ENCODE measurements at places on chromosomes 5 and 9.
A peak's percentile ranks its signal among the peaks of the same experiment; 100 is the strongest.

GRCh38 chr9:101572316-101572715 is 22.5 kb downstream of the PPP3R2 start:
- no peak for DNase-seq

- DNase-seq: no peak
These were observed 8.0 kb downstream of the SAPCD2 start for GRCh38 chr9:137062384-137062783.

- peak; percentile 58 for DNase-seq
These were observed 70.7 kb upstream of the RNF38 start for GRCh38 chr9:36470643-36471290.

- DNase-seq: no peak
These were observed 61.4 kb upstream of the ANKH start for GRCh38 chr5:14932902-14933469.

DNA sequence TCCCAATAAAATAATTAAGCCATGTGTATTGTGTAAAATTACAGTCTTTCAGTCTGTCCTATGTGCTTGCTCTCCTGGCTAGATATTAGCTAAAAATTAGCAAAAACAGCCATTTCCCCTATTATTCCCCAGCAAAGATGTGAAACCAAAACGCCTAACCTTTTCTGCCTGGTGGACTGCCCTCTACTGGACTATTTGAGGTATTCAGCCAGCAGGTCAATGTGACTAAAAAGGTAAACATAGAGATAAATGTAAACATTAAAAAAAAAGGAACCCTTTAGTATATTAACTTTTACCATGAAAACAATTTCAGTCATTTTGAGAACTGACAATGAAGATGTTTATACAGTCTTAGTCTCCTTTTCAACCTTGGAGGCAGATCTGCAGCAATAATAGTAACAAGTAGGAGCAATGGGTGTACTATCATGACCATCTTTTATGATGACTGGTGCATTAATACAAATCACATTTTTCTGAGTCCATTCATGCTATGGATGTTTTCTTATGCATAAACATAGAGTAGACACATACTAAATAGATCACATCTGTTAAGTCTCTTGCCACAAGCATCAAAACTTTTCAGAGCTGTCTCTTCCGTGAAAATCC is 10.1 kb downstream of the ATG12 start:
- no peak for DNase-seq

- no peak for DNase-seq
These were observed 195.0 kb downstream of the ARHGEF28 start for GRCh38 chr5:73821003-73821402.

DNA sequence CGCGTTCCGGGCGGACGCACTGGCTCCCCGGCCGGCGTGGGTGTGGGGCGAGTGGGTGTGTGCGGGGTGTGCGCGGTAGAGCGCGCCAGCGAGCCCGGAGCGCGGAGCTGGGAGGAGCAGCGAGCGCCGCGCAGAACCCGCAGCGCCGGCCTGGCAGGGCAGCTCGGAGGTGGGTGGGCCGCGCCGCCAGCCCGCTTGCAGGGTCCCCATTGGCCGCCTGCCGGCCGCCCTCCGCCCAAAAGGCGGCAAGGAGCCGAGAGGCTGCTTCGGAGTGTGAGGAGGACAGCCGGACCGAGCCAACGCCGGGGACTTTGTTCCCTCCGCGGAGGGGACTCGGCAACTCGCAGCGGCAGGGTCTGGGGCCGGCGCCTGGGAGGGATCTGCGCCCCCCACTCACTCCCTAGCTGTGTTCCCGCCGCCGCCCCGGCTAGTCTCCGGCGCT is at the start of gene DAPK1:
TSS of gene DAPK1 (plus strand) at position 264 of the 442 bp plus-strand sequence. CDS start 1,211 bp downstream, outside the sequence.
- no peak for DNase-seq

GRCh38 chr5:69444127-69444754 is 29.3 kb downstream of the MARVELD2 start:
- no peak for DNase-seq

DNA sequence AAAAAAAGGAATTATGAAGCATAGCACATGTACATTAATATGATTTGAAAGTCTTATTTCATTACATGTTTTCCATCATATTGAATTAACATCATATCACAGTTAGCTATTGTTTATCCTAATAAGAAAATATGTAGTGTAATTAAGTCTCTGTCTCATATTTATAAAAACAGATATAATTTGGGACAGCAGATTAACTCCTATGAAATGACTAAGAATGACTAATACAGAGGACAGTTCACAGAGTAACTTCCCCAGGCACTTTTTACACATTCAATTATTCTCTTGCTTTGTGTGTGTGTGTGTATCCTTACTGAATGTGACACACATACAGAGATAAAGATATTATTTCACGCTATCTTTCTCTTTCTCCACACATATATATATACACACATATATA is 2400.9 kb upstream of the C9orf72 start:
- no peak for DNase-seq

GRCh38 chr9:137320555-137321384 is 18.7 kb upstream of the NRARP start:
- DNase-seq: no peak

DNA sequence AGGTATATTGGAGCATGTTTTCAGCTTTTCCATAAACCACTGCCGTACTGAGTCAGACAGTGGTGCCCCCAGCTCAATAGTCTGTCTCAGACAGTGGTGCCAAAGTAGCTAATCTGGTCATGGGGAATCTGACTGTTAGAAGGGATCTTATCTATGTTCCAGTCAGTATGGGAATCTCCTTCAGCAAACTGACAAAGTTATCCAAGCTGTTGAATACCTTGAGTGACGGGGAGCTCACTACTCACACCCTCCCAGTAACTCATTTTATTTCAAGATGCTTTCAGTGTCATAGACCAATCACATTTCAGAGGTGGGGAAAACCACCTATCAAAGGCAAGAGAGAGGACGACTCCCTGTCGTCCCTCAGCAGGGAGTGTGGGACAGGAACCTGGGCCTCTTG is 18.7 kb downstream of the ANKS6 start:
- no peak for DNase-seq

DNA sequence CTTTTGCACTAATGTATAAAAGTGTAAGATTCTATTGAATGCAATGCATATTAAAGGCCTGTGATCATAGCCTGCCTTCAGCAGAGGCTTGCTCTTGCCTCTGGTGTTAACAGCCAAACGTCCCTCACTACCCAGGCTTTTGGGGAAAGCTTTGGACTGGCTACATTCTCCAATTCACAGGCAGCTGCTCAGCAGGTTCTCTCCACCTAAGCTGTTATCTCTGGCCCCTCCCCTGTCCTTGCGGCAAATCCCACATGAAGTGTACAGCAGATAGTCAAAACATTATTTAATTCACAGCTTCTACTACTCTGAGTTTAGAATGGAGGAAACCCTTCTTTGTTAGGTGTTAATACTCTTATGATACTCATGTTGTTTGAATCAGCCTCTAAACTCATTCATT is 45.9 kb upstream of the GADD45G start:
- DNase-seq: no peak

- DNase-seq: no peak
These were observed 538.2 kb upstream of the ZNF462 start for GRCh38 chr9:106324591-106325280.

DNA sequence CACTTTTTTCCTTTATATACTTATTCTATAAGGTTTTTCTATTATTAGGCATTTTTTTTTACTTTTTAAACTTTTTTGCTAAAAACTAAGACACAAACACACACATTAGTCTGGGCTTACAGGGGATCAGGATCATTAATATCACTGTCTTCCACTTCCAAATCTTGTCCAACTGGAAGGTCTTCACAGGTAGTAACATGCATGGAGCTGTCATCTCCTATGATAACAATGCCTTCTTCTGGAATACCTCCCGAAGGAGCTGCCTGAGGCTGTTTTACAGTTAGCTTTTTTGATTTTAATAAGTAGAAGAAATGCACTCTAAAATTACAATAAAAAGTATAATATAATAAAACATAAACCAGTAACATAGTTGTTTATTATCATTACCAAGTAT is 345.5 kb upstream of the PTGER4 start:
- no peak for DNase-seq

Data from dermis microvascular lymphatic vessel endothelial cell (primary cell).